ENCODE measurements at places on chromosomes 16 and 17.
A peak's percentile ranks its signal among the peaks of the same experiment; 100 is the strongest.

DNA sequence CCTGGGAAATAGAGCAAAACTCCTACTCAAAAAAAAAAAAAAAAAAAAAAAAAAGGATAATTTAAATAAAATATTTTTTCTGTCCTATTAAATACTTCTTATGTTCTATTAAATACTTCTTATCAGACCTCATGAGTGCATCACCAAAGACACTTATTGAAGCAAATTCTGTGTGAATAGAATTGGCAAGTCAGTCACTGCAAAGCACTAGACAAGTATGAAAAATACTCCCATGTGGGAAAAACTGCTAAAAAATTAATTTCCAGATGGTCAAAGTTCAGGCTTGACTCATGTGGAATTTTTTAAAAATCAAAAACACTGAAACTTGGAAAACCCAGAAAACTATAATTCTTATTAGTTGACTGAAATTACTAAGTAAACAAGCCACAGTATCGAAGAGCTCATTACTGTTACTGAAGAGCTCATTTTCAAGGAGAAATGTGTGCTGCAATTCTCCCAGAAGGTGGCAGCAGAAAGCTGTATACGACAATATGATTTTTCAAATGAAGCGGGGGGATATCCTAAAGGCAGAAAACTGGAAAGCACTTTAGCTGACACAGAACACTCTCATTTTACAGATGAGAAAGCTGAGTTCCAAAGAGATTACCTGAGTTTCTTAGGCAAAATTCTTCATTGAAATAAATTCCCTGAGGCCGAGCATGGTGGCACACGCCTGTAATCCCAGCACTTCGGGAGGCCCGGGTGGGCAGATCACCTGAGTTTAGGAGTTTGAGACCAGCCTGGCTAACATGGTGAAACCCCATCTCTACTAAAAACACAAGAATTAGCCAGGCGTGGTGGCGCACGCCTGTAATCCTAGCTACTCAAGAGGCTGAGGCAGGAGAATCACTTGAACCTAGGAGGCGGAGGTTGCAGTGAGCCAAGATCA is 15.9 kb upstream of the FBXO47 start:
- no peak for DNase-seq

DNA sequence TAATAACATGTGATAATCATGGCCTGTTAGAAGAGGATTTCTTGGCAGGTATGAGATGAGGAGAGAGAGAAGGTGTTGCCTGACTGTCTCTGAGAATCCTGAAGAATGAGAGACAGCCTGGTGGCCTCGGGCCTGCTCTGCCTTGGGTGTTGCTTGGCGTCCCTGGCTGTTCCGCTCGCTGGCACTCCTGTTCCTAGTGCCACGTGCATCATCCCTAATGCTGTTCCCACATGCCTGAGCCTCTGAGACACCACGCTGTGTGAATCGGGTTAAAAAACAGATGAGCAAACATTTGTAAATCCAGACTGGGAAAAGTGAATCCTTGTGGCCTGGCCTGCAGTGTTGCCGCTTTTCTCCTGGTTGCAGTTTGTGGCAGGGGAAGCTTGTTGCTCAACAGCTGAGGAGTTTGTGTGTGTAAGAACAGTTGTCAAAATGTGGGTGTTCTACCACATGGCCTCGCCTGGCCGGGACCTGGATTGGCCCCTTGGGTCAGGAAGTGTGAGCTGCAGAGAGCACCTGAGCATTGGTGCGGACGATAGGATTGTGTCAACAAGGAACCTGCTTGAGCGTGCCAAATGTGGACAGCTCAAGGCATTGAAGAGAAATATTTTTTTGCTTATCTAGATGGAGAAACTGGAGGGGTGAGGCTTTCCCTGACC is 22.0 kb downstream of the UBN1 start:
- DNase-seq: no peak

DNA sequence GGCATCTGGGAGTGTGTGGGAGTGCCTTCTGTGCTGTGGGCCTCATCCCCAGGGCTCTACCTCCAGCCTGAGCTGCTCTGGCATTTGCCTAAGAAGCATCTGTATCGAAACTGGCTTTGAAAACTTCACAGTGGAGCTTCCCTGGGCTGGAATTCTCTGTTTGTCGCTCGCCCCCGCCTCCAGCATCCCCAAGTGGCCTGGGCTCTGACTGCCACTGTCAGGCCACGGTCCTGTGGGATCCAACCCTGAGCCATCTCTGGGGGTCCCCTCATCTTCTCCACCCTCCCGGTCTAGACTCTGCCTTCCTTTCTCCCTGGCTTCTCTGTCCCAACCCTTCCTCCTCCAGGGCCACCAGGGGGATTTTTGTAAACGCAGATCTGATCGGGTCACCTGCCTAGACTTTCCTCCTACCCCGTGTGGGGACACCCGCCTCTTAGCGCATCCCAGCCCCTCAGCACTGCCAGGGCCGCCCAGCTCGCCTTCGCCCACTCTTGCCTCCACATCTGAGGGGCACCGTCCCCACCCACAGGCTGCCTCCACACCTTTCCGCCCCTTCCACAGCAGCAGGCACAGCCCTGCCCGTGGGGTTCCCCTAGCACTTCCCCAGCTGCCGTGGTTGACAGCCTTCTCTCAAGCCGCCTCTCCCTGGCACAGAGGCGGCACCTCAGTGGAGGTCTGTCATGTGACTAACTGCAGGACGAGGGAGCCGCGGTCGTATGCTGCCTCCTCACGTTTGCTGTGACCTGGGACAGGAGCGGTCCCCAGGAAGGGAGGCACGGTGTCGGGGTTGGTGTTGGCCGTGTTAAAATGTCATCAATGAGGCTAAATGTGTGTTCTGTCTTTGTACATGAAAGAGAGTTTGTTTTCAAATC is 12.0 kb downstream of the TBC1D24 start:
- DNase-seq: no peak

DNA sequence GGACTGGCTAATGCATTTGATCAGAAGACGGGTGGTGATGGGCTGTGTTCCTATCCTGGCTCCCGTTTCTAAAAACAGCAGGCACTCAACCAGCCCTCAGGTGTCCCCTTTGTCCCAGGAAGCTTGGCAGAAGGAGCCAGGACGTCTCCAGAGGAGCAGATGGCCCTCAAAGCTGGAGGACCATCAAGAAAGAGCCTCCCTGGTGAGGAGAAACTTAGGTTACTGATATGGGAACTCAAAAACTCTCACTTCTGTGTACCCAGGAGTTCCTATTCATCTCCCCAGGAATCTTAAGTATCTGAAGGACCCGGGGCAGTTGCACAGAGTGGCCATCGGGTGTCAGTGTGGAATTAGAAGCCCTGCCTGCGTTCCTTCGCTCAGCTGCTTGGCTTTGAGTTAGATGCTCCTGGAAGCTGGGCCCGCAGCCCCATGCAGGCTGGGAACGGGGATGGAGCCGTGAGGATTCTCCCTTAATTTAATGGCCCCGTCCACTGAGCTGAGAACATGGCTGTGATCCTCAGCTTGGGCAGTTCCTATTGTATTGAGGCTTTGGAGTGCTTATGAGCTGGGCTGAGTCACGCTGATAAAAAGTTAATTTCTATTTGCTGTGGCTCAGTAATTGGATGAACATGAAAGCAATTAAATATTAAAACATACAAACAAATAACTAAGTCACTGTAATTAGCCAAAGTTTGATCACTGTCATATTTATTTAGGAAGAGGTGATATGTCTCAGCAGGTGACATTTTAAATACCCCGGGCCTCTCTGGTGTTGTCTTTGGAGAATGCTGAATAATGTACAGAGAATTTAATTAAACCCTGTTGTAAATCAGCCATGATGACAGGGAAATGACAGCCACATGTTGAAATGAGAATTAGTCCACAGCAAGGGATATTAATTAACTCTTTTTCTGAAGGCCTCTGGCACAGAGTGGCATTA is 402.1 kb downstream of the SEC14L1 start:
- peak; percentile 56 for DNase-seq

GRCh38 chr17:38454532-38454931 is 26.3 kb downstream of the ARHGAP23 start:
- no peak for DNase-seq

DNA sequence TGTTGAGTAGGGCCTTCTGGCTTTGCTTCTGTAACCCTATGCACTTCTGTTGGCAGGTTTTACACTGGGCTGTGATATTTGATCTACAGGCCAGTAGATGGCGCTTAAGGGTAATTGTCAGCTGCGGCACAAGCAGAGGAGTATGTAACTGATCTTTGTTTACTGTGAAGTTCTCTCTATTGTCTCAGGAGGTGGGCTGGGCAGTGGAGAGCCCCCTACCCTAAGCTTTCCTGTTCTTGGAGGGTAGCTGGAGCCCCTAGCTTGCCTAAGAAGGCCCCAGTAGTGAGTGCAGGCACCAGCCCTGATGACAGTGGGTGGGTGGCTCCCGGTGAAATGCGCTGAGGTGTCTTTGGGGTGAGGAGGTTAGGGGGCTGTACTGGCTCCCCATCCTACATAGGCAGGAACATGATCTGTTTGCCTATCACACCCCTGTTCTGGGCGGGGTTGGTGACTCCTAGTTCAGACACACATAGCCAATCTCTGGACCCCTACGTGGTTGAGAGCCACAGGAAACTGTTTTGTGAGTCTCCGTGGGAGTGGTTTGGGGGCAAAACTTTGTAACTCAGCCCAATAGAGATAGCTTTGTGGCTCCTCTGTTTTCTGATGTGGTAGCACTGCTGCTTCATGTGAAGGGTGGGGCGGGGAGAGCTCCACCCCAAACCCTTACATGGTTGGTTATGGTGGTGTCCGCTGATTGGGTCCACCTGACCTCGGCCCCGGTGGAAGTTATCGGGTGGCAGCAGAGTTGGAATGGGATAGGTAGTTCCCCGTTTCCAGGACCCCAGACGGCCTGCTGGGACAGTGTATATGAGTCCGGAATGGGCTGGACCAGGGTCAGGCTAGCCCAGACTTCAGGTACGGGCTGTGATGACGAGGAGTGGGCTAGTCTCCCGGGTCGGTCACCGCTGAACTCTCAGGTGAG is 60.4 kb downstream of the SLFN11 start:
- DNase-seq: no peak

DNA sequence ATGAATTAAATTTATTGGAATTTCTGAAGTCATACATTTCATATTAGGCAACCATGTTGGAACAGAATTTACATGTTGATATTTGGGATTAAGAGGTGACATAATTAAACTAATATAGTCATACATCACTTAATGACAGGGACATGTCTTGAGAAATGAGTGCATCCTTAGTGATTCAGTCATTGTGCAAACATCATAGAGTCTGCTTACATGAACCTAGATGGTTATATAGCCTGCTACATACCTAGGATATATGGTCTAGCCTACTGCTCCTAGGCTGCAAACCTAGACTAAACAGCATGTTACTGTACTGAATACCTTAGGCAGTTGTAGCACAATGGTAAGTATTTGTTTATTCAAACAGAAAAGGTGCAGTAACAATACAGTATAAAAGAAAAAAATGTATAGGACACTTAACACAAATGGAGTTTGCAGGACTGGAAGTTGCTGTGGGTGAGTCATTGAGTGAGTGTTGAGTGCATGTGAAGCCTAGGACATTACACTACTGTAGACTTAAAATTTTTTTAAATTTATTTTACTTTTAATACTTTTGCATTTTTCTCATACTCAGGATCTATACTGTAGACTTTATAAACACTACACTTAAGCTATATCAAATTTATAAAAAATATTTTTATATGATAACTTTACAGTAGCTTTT is 85.6 kb downstream of the OMG start:
- DNase-seq: no peak

- DNase-seq: no peak
These were observed 85.9 kb downstream of the STXBP4 start for GRCh38 chr17:55054429-55054828.

- DNase-seq: no peak
These were observed 5.5 kb upstream of the SMG1 start for GRCh38 chr16:18931756-18932155.

All from progenitor cell of endocrine pancreas (in vitro differentiated cells).